ENCODE measurements at places on chromosomes 16 and 17.

GRCh38 chr17:45751466-45751865 is 32.7 kb upstream of the CRHR1 start:
- no peak for DNase-seq

DNA sequence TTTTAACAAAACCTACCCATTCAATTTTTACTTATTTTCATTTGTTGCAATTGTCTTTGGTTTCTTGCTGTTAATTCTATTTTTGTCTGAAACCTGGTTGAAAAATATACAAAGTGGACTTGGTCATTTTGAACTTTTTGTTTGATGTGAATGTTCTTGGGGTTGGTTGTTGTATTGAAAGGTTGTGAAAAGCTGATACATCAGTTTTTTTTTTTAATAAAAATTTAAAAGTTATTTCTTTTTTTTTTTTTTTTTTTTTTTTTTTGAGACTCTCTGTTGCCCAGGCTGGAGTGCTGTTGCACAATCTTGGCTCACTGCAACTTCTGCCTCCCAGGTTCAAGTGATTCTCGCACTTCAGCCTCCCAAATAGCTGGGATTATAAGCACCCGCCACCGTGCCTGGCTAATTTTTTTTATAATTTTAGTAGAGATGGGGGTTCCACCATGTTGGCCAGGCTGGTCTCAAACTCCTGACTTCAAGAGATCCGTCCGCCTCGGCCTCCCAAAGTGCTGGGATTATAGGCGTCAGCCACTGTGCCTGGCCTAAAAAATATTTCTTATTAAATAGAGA is 28.9 kb downstream of the WIPF2 start:
- DNase-seq: no peak

DNA sequence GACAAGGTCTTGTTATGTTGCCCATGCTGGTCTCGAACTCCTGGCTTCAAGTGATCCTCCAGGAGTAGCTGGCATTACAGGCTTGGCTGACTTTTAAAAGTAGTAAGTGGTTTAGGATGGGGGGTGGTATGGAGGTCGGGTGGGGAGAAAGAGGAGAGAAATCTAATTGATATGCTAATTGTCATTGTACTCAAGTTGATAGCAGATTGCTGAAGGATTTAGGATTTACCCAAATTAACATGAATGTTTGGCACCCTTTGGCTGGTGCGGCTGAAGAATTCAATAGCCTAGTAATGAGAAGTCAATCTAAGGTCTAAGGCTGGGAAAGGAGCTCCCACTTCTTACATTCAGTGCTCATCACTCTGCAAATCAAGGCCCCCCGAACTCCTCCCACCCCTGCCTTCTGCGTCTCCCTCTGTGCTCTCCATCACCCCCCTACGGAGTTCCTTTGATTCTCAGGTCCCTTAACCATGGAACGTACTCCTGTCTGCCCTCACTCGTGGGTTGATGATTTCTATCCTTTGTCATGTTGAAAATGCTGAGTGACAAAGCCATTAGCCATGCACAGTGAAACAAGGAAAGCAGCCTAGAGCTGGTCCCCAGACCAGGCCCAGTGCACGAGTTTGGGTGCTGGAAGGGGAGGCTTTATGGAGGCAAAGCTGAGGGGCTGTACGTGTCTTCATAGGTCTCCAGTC is 17.3 kb downstream of the CDH13 start:
- no peak for DNase-seq

- no peak for DNase-seq
Measured at GRCh38 chr17:19973156-19973555, 4.5 kb downstream of the AKAP10 start.

DNA sequence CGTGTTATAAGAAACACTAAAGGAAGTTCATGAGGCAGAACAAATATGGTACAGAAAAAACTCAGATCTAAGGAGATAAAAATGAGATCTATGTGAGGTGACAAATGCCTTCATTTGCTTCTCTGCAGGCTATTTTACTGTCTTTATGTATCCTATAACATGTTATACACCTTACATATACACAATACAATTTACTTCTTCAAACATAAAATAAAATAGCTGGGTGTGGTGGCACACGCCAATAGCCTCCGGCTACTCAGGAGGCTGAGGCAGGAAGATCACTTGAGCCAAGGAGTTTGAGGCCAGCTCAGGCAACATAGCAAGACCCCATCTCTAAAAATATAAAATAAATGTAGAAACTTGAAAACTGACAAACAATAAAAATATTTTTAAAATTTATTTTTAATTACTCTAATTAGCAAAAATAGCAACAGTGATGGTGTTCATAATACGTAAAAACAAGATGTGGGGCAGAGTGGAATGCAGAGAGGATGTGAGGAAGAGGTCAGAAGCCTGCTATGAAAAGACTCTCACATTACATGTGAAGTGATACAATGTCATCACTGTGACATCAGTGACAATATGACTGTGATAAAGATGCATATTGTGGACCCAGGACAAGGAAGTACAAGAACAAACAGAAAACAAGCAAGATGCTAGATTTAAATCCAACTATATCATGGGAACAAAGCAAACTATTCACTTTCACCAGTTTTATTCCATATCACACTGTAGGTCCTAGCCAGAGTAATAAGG is 31.0 kb downstream of the VPS53 start:
- no peak for DNase-seq

- DNase-seq: no peak
Measured at GRCh38 chr17:39193346-39193745, 4.1 kb downstream of the CACNB1 start.

DNA sequence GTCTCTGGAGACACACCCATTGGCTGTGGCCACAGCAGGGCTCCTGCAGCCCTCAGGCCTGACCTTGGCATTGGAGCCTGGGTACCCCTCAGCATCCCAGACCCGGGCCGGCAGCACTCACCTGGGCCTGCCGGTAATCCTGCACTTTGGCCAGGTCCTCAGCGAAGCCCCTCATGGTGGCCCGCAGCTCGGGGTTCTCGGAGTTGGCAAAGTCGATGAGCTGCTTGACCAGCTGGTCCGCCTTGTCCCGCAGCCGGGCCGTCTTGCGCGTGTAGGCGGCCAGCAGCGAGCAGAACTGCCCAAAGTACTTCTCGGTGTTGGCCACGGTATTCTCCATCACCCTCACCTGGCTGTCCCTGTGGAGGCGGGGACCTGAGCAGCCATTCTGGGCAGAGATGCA is 2.2 kb downstream of the CIBAR2 start:
- no peak for DNase-seq

DNA sequence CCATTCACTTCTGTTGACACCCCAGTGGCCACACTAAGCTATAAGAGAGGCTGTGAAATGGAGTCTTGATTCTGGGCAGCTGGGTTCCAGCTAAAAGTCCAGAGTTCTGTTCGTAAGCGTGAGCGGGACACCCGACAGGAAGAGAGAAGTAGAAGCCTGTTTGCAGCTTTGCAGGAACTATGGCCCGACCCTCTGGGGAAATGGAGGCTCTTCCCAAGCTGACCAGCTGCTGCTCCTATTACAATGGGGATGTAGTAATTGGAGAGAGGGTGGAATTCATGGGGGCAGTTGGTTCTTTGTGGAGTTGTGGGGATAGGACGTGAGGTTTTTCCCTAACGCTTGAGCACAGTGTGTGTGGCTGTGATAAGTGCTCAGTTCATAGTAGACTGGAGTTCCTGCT is 28.4 kb downstream of the UBALD1 start:
- no peak for DNase-seq

DNA sequence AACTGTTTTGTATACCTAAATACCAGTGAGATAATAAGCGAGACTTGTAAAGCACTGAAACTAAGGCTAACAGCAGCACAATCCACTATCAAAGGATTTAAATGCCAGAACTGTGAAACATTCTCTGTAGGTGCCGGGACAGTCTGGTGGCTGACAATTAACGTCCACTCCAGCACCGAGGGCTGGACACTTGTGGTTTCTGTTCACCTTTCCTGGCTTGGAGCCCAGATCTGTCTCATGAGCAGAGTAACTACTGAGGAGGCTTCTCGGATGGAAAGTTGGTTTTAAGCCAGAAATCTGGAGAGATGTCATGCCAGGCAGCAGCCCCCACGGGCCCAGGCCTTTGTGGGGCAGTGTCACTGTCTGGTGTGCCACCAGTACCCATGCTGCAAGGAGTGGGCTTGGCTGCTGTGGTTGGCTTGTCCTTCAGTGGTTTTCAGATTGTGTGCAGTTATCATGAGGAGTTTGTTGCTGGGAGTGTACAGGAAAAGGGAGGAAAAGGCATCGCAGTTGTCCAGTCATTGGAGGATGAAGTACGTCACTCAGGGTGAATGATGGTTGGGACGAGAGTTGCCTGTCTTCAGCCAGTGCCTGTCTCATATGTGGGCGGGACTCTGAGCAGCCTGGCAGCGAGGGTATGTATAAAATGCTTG is 35.5 kb downstream of the UBN1 start:
- no peak for DNase-seq

- DNase-seq: no peak
Measured at GRCh38 chr17:64603987-64604386, 58.1 kb downstream of the SMURF2 start.

Measured in activated CD4-positive, alpha-beta T cell treated with anti-CD3 and anti-CD28 coated beads for 1 hour (primary cell).